ENCODE measurements at places on chromosomes 13 and 19. TPM values are rescaled to one million over a fixed set of nuclear protein-coding genes. Genes with fewer than 3 reads are reported as not detected.
A peak's percentile ranks its signal among the peaks of the same experiment; 100 is the strongest.

DNA sequence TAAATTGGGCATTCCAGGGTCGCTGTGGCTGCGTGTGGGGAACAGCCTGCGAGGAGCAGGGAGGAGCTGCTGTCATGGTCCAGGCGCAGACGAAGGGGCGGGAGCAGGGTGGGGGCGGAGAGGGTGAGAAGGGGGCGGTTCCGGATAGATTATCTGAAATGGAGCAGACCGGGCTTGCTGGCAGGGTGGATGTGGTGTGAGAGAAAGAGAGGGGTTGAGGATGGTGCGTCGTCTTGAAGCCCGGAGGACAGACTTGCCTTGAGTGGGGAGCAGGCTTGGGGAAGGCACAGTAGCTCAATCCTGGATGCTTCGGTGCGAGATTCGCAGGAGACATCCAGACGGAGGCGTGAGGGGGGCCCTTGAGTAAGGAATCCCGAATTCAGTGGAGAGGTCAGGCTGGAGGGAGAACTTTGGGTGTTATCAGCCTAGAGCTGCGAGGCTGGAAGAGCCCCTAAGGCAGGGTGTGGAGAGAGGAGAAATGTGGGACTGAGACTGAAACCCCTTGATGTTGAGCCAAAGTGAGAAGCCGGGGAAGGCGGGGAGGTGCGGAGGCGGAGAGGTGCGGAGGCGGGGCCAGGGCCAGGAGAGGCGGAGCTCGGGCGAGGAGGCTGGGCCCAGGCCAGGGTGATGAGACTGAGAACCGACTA lies 40.6 kb downstream of the DPF1 start:
- peak; percentile 50 for DNase-seq

GRCh38 chr19:17687141-17687856 lies 855 bp downstream of the UNC13A start:
- no peak for DNase-seq

GRCh38 chr13:111914241-111915103 lies 152.5 kb upstream of the SOX1 start:
- DNase-seq = peak; percentile 34

DNA sequence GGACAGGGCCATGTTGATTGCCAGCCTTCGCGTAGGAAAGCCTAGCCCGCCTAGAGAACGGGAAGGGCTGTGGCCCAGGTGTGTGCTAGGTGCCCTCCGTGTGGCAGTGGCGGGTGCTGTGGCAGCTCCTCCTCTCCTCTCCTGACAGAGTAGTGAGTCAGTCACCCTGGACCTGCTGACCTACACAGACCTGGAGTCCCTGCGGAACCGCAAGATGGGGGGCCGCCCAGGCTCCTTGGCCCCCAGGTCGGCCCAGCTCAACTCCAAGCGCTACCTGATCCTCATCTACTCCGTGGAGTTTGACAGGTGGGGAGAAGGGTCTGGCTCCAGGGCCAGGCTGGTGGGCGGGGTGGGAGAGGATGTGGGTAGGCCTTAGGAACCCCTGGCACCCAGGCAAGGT lies 11.1 kb downstream of the CCDC61 start:
- DNase-seq = no peak

DNA sequence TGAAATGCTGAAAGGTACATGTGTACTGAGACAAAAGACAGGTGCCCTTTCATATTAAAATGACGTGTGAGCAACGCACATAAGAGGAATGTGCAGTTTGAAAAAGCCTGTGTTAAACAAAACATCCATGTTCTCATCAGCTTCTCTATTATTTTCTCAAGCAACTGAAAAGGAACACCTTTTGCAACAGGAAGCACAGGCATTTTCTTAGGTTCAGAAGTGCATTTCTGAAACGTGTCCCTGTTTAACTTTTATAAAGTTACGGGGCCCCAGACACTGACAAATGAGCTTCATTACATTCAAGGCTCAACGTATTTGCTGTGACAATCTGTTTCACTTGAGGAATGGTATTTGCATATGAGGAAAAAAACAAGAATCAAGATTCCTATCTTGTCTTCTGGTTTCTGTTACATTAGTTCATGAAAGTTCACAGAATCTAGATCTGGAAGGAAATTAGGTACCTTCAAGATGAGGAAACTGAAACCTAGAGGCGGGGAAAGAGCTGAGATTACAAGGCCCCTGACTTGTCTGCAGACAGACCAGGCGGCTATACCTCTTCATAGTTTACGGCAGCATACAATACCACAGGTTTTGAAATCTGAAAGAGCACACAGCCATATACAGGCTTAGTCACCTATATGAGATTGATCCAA lies 431.7 kb downstream of the KLF12 start:
- DNase-seq = no peak

- peak; percentile 95 for DNase-seq
These were observed at the start of gene GATAD2A for GRCh38 chr19:19404879-19405860. TSS of gene GATAD2A (plus strand) at chr19:19405675. CDS start at chr19:19465346, 59,671 bp downstream.

- DNase-seq = no peak
These were observed 81.0 kb downstream of the NUFIP1 start for GRCh38 chr13:44908266-44908665.

- DNase-seq = no peak
These were observed 109.2 kb downstream of the PCDH17 start for GRCh38 chr13:57740719-57741118.

GRCh38 chr13:30333616-30334015 lies 26.3 kb upstream of the KATNAL1 start:
- DNase-seq = no peak

GRCh38 chr13:103656311-103656710 lies 590.1 kb upstream of the SLC10A2 start:
- DNase-seq = no peak

GRCh38 chr19:566403-566802 lies 6.0 kb upstream of the BSG start:
- no peak for DNase-seq

GRCh38 chr19:48102870-48103751 lies 7.5 kb downstream of the PLA2G4C start:
- DNase-seq = no peak

DNA sequence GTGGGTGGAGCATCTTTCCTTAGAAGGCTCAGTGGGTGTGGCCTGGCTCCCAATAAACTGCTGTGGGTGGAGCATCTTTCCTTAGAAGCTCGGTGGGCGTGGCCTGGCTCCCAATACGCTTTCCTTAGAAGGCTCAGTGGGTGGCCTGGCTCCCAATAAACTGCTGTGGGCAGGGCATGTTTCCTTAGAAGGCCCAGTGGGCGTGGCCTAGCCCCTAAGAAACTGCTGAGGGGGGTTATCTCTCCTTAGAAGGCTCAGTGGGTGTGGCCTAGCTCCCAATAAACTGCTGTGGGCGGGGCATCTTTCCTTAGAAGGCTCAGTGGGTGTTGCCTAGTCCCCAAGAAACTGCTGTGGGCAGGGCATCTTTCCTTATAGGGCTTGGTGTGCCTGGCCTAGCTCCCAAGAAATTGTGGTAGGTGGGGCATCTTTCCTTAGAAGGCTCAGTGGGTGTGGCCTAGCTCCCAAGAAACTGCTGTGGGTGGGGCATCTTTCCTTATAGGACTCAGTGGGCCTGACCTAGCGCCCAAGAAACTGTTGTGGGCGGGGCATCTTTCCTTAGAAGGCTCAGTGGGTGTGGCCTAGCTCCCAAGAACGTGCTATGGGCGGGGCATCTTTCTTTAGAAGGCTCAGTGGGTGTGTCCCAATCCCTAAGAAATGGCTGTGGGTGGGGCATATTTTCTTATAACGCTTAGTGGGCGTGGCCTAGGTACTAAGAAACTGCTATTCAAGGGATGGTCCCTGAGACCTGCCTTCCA lies 10.3 kb downstream of the HSH2D start:
- no peak for DNase-seq

The VAV1 gene
- 12.1 TPM for total RNA-seq

The BEST2 gene
- not detected for total RNA-seq

The SHD gene
- total RNA-seq = not detected

The RUBCNL gene
- total RNA-seq = 4.2 TPM

The MAP2K7 gene
- 35.1 TPM for total RNA-seq

The RCBTB2 gene
- 11.5 TPM for total RNA-seq

The NLRP4 gene
- total RNA-seq = not detected

The ATP4A gene
- not detected for total RNA-seq

The CBLC gene
- 49.5 TPM for total RNA-seq

Data from ureter (tissue), 1 donor.